Cardiac ventricle fibroblast (primary cell): ENCODE measurements at places on chromosomes 12 and 14. TPM values are rescaled to one million over a fixed set of nuclear protein-coding genes. Genes with fewer than 3 reads are reported as not detected.

CLEC4D gene
- total RNA-seq: not detected in 2 replicates

TMTC1 gene
- total RNA-seq: 65.7 and 67.4 TPM in 2 replicates

BCL11B gene
- total RNA-seq: 0.05 TPM in 1 of 2 replicates, not detected in the other

KRT86 gene
- total RNA-seq: not detected in 2 replicates

KRT7 gene
- 3.4 and 6.3 TPM in 2 replicates for total RNA-seq
